ENCODE measurements at places on chromosomes 2 and 18.

DNA sequence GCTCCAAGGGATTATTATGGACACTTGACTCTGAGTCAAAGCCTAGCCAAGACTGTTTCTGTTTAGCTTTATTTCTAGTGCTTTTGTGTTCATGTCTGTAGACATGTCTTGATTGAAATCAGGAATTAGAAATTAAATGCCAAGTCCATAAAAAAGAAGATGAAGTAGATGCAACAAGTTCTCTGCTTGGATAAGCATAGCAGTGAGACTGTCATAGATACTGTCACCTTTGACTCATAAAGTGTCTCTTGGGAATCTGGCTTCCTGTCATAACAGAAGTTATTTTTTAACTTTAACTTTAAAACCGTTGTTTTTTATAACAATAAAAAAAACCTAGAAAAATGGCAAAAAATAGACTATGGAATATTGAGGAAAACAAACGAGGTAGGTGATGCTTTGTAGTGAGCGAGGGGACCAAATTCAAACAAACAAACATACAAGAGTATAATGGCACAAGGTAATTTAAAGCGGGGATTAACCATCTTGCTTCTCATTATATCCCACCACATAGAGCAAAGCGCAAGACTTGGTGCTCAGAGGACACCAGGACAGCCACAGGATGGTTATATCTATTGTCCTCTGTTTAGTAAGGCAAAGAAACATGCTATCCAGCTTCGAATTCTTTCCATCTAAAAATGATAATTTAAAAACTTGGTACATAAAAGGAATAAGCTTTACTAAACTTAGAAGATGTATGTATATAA lies 64.6 kb downstream of the CD226 start:
- no peak for DNase-seq

DNA sequence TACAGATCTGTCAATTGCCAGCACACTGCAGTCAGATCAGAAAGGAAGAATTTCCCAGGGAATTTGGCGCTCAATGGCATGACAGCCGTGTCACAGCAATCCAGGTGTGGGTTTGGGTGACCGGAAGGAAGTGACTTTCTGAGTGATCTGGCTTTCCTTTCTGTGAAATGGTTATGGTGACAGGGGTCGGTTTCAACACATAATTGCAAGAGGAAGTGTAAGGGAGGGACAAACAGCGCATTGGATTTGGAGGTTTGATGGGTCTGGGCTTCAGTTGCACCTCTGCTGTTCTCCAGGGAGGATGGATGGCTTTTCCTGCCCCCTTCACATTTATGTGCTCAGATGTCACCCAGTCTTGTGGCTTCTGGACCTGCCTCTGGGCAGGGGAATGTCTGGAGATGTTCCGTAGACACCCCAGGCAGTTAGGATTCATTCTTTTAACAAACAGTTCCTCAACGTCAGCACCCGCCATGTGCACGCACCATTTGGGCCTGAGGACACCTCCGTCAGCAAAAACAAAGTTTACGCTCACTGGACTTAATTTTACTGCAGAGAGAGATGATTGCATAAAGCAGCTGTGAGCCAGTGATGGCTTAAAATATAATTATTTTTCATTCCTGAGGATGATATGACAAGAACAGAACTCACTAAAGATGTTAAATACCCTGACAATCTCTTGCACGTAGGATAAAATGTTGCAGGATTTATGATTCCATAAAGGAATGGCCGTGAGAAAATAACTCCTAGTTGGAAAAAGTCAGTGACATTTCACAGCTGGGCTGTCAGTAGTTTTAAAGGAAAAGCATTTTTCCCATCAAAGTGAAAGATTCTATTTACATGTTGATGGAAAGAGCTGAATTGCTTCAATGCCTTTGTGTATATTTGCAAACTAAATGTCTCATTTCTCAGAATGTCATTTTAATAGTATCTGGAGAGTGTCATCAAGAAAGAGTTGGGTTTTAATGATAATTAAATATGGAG lies 36.9 kb downstream of the MBP start:
- DNase-seq = peak; percentile 71

DNA sequence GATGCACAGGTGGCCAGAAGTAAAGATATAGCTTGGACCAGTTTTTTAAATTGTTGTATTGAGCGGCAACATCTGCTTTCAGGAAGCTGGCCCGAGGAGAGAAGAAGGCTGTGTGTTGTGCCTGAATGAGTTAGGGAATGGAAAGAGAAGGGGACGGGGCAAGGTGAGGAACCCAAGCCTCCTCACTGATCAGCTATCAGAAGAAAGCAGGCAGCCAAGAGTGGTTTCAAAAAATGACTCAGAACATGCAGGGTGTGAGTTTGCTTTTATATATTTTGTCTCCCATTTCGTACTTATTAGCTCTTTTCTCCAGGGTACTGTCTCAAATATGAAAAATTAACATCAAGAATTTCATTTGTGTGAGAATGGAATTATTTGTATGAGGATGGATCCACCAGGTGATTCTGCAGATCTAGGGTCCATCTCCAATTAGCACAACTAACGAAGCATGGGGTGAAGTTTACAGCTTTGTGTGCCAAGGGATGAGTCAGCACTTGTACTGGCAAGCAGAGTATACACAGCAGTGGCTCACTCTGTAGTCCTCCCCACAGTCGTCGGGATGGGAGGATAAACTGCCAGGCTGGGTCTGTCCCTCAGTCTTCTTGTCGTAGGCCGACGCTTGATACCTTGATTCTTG lies 175.7 kb downstream of the PIEZO2 start:
- no peak for DNase-seq

DNA sequence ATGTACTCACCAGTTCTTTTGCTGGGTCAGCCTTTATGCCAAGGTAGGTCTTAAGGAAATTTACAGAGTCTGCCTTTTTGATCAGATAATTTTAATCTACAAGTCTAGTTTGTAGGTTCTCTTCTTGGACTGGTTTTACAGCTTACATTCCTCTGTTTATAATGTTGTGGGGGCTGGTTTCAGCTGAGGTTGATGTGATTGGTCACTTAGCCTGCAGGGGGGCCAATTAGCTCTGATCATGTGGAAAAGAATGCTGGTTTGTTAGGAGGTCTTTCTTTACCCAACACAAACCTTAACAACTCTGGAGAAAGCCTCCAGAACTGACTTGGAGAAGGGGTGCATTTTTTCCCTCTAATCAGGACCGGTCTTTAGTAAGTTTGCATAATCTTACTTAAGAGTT lies at the start of gene KCNJ13:
Gene KCNJ13, minus strand, starts transcription at position 131 of the 400 bp plus-strand sequence. CDS start 5,203 bp downstream, outside the sequence.
- DNase-seq = no peak

DNA sequence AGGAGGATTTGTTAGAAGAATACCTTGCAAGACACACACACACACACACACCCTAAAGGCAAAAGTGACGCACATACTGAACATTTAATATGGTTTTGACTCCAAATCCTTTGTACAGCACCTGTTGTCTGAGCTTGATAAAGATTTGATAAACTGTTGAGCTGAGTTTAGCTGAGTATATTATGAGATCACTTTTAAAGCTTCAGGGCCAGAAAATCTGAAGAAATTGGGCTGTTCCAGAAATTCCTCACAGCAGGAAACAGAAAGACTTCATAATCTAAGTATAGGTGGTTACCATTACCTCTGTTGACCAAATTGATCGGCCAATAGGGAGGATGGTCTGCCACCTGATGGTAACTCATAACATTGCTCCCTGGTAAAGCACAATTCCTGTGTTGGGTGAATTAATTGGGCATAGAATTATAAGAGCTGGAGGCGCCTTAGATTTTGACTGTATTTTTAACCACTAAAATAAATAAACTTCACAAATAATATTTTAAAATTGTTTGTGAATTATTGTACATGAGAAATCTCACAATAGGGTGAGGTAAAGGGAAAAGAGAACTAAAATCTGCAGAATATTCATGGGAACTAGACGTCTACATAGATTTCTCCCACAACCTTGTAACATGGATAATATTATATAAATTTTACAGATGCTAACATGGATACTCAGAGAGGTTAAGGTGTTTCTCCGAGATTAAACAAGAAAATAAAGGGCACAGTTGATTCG lies 21.8 kb upstream of the RPIA start:
- peak; percentile 19 for DNase-seq

DNA sequence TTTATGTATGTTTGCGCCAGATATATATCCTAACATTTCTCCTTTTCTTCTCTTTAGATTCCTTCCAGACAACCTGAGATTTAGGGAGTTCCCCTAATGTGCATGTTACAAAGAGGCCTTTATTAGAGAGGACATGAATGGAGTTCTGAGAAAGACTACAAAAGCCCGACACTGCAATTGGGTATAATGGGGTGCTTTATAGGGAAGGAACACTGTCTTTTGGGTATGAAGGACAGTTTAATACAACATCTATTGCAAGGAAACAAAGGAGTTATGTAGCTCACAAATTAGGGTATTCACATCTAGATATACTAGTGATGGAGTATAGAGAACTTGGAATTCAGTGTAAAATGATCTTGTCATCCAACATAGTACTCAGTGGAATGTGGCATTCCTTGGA lies 383.8 kb downstream of the FIGN start:
- no peak for DNase-seq

DNA sequence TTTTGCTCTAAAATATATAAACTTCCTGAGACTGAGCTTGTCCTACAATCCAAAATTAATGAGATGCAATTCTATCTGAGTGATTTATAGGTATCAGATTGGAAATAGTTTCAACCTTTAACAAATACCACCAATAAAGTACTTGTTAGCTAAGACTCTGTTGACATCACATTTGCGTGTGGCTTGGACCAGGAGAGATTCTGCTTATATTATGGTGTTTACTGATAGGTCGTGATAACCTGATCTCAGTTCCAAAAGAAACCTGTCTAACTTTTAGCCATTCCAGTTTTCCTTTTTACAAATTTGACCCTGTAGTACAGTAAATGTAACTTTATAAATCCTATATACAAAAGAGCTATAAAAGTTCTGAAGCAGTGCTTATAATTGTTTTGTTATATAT lies 78.4 kb upstream of the ABCA12 start:
- no peak for DNase-seq

- DNase-seq = no peak
Observed at GRCh38 chr2:173673640-173674039, 291.5 kb downstream of the SP3 start.

GRCh38 chr2:204686406-204686805 lies 141.1 kb downstream of the PARD3B start:
- DNase-seq = no peak

GRCh38 chr2:221282386-221282785 lies 289.7 kb downstream of the EPHA4 start:
- DNase-seq = no peak

DNA sequence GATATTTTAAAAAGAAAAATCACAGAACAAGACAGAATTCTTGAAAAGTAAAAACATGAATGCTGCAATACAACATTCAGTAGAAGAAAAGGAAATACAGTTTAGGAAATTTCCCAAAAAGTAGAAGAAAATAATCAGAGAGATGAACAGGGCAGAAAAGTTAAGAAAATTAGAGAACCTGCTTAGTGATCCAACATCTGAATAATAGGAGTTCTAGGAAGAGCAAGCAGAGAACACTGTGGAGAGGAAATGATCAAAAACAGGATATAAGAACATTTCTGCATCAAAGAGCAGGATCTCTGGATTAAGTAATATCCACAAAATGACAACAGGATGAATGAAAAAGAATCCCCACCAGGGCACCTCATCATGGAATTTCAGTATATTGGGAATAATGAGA lies 8.8 kb upstream of the FHOD3 start:
- DNase-seq = no peak

DNA sequence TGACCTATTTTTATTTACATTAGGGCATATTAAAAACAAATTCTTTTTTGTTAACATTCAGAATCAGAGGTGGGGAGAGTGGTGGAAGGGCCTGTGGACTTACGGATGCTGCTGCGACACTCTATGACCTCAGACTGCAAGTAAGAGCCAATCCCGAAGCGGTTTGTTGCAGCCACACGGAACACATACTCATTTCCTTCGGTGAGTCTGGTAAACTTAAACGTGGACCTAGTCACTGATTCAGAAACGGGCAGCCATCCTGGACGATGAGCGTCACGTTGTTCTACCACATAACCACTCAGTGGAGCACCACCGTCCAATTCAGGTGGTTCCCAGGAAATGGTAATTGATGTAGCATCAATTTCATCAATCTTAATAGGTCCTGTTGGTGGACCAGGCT lies 61.9 kb downstream of the PLEKHA3 start:
- no peak for DNase-seq

- no peak for DNase-seq
Observed at GRCh38 chr2:32235315-32235714, 29.4 kb downstream of the NLRC4 start.

GRCh38 chr2:11228692-11229091 lies 73.4 kb downstream of the SLC66A3 start:
- no peak for DNase-seq

DNA sequence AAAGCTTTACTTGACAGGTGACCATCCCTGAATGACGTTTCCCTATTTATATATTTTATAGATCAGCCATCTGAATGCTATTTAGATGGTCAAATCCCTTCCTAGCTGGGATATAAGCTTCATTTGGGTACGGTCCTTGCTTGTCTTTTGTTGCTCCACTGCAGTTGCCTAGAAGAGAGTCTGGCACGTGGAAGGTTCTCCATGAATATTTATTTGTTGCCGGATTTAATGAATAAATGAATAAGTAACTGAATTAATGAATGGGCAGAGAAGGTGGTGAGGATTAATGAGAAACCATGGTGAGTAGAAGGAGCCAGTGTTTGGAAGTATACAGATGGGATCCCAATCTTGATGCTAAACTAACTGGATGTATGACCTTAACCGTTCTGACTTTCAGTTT lies 222.1 kb downstream of the LPIN1 start:
- no peak for DNase-seq

- no peak for DNase-seq
Observed at GRCh38 chr2:161250864-161251436, 57.3 kb upstream of the PSMD14 start.

- DNase-seq = no peak
Observed at GRCh38 chr2:16235747-16236146, 295.4 kb downstream of the MYCN start.

- no peak for DNase-seq
Observed at GRCh38 chr2:99425022-99425421, 64.8 kb downstream of the REV1 start.

DNA sequence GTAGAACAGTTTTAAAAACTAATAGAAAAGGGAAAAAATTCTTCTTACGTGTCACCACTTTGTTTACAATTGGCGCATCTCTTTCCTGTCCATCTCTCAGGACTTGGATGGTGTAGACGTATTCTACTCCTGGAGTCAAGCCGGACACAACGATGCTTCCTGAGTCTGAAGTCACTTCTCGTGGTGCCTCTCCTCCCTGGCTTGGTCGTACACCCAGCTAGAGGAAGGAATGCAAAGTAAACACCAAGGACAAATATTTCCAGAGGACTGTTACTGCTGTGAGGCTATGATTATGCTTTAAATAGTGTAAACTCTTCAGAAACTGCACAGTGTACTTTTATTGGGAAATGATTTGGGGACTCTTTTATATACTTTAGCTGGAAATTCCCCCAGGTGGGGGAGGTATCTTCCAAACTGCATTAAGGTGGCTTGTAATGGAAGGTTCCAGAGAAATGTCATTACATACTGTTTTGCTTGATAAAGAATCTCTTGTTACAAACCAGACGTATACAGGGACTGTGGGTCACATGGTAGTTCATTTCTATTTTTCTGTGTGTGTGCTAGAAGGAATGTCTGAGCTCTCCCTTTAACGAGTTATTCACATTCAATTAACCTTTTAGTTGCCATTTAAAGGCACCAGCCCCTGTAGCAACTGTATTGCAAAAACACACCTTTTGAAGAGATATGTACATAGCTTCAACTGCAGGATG lies 38.1 kb downstream of the FN1 start:
- no peak for DNase-seq
